SK-N-MC (cell line): ENCODE measurements at places on chromosomes 1 and 21.

GRCh38 chr1:152513081-152513480, 1.2 kb upstream of the CRCT1 start:
- DNase-seq = no peak

- no peak for DNase-seq
Observed at GRCh38 chr1:2019172-2019543, at the start of gene GABRD. TSS of gene GABRD (plus strand) at chr1:2019345. CDS start at chr1:2019424, 79 bp downstream.

GRCh38 chr1:230455291-230455690, 29.2 kb upstream of the PGBD5 start:
- no peak for DNase-seq

- DNase-seq = no peak
Observed at GRCh38 chr1:119715542-119715941, 3.8 kb downstream of the PHGDH start.

- no peak for DNase-seq
Observed at GRCh38 chr1:54342742-54343687, 63.2 kb downstream of the SSBP3 start.

DNA sequence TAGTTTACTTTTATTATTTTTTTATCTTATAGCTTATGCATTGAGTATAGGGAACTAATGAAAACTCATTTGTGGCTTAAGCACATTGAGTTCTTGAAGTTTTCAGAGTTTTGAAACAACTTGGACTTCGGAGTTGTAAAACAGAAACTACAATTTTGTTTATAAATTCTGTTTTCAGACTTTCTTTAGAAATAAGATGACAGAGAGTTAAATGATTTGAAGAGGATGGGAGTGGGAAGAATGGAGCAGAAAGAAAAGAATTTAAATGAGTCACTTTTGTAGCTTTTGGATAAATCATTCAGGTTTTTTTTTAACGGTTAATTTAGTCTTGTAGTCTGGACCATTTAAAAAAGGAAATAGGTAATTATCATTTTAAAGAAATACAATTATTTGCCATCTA, 32.3 kb downstream of the INKA2 start:
- DNase-seq = no peak

GRCh38 chr1:146029117-146029516, 7.6 kb upstream of the HJV start:
- DNase-seq = no peak

- DNase-seq = no peak
Observed at GRCh38 chr1:33560680-33561079, 88.2 kb downstream of the ZSCAN20 start.

- DNase-seq = no peak
Observed at GRCh38 chr1:6770751-6771440, 14.4 kb upstream of the CAMTA1 start.

DNA sequence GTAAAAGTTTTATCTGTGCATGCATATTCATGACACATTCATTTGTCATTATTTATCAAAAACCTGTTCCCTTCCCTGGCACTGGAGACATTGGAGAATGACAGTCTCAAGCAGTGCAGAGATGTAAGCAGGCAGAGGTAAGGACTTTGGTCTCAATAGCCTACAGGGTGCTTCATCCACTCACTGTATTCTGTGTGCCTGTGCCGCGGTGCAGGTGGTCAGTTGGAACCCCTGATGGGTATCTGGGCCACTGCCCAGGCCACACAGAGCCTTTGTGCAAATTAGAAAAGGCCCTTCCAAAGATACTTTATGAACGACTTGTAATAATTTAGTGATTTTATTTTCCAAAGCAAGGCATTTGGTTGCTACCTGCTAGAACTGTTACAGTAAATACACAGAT, 44.0 kb downstream of the CDC42 start:
- DNase-seq = no peak

GRCh38 chr1:47703156-47703825, 265.4 kb downstream of the FOXD2 start:
- DNase-seq = no peak
